ENCODE measurements at places on chromosomes 11 and 22.

- no peak overlapping the region for H3K27ac ChIP-seq
- H3K4me3 ChIP-seq = no peak overlapping the region
- H3K27me3 ChIP-seq = no peaks in the 10 kb centered on the region
- DNase-seq = no peak
Measured at GRCh38 chr11:77400775-77401449, 73.0 kb downstream of the PAK1 start.

- H3K36me3 ChIP-seq = no peaks in the 10 kb centered on the region
- H3K4me1 ChIP-seq = no peaks in the 10 kb centered on the region
- H3K27me3 ChIP-seq = peaks cover 4% of the 10 kb centered on the region
- no peak within 1 kb of the TSS for H3K27ac ChIP-seq
Measured at GRCh38 chr11:36567694-36568093, at the start of gene RAG1. Gene RAG1 (plus strand): TSS chr11:36568007. CDS start chr11:36573305, 5,298 bp downstream.

GRCh38 chr11:13327421-13327820, 49.8 kb downstream of the BMAL1 start:
- no peaks in the 10 kb centered on the region for H3K27me3 ChIP-seq
- DNase-seq = no peak

- no peak overlapping the region for H3K27ac ChIP-seq
- no peaks in the 10 kb centered on the region for H3K36me3 ChIP-seq
- H3K4me3 ChIP-seq = no peak overlapping the region
- H3K4me1 ChIP-seq = peaks cover 4% of the 10 kb centered on the region
- H3K27me3 ChIP-seq = no peaks in the 10 kb centered on the region
Measured at GRCh38 chr11:46012185-46012584, 89.7 kb downstream of the LARGE2 start.

DNA sequence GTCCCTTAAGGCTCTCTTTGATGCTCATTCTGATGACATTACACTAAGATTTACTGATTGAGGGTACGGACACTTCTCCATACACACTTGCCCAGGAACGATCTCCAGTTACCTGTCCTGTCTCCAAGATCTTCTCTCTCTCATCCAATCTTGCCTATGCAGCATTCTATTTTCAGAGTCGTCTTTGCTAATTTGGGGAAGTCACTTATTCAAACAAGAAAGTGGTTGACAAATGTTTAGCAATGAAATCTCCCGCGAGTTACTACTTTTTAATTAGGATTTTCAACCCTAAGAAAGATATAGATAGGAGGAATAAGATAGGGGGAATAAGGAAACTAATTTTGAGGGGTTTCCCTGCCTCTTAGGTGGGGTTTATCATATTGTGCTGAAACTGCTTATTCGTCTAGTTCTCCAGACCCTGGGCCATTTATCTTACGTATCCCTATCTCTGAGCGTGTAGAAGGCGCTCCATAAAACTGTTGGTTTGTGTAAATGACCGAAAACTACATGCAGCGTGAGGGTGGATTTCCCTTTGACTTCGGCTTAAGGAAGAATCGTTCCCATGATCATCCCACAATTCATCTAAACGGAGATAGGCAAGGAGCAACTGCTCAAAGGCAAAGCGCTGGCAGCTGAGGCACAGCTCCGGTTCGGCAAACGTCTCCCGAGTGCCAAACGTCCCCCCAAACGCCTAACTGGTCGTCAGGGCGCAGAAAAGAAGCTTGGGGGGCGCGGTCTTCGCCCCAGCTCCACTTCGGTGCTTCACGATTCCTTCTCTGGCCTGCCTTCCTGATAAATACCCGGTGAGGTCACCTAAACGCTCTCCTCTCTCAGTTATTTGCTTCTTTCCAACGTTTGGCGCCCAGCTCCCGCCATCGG, 804 bp downstream of the APIP start:
- H3K4me3 ChIP-seq = peak overlapping the region; percentile 78
- H3K27me3 ChIP-seq = no peaks in the 10 kb centered on the region
- DNase-seq = no peak
- H3K36me3 ChIP-seq = peaks cover 5% of the 10 kb centered on the region

DNA sequence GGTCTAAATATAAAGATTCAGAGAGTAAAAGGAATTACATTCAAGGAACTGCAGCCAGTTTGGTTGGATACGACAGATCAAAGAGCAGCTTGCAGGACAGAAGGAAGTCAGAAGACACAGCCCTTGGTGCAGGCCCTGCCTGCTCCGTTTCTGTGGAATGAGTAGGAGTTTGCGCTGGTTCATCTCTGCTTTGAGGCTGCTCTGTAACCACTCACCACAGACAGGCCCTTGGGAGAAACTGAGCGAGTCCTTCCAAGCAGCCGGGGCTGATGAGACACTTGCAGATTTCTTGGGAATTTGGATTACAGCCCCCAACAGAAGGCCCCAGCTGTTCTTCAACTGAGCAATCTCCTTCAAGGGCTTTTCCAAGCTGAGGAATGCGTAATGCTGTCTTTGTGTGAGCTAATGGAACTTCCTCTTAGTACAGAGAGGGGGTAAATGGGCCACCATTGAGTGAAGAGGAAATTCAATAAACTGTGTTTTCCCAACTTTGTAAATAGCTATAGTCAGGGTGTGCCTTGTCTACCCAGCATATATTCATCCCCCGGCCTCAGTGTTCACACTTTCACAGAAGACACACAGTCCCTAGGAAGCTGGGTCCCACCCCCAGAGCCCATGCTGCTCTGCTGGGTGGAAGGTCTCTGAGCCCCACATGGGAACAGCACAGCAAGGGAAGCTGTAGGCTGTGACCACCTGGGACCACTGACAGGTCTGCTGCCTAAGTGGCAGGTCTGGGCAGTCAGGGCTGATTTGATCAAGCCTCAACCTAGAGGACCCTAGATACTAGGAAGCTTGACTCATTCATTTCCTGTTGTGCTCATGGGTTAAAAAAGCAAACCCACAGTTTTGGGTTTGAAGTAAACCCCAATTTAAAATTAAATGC, 16.6 kb downstream of the IL10RA start:
- H3K36me3 ChIP-seq = no peaks in the 10 kb centered on the region
- no peaks in the 10 kb centered on the region for H3K27me3 ChIP-seq
- DNase-seq = no peak

- no peak overlapping the region for H3K27ac ChIP-seq
- no peaks in the 10 kb centered on the region for H3K36me3 ChIP-seq
- peaks cover 6% of the 10 kb centered on the region for H3K4me1 ChIP-seq
- no peak overlapping the region for H3K4me3 ChIP-seq
Measured at GRCh38 chr11:8023831-8024555, 36.9 kb downstream of the EIF3F start.

- no peaks in the 10 kb centered on the region for H3K36me3 ChIP-seq
- no peaks in the 10 kb centered on the region for H3K4me1 ChIP-seq
- H3K27ac ChIP-seq = no peak overlapping the region
Measured at GRCh38 chr11:44162662-44163061, 67.2 kb downstream of the EXT2 start.
